GM12892 (cell line): ENCODE measurements at places on chromosomes 1 and 21.

DNA sequence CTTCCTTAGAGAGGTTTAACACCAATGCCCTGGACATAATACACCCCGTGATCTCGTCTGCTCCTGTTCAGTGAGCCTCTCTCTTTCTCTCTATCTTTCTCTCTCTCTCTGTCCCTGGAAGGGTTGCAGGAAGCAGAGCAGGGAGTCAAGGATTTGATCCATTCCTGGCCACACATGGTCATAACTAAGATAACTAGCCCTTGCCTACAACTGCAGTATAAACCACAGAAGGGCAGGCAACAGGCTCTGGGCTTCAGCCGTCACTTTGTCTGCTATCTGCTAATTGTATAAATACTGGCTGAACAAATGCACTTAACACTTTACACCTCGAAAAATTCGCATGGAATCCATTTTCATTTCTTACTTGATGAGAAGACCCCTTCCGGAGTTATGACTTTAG, 357.5 kb upstream of the RUNX1 start:
- DNase-seq: no peak

DNA sequence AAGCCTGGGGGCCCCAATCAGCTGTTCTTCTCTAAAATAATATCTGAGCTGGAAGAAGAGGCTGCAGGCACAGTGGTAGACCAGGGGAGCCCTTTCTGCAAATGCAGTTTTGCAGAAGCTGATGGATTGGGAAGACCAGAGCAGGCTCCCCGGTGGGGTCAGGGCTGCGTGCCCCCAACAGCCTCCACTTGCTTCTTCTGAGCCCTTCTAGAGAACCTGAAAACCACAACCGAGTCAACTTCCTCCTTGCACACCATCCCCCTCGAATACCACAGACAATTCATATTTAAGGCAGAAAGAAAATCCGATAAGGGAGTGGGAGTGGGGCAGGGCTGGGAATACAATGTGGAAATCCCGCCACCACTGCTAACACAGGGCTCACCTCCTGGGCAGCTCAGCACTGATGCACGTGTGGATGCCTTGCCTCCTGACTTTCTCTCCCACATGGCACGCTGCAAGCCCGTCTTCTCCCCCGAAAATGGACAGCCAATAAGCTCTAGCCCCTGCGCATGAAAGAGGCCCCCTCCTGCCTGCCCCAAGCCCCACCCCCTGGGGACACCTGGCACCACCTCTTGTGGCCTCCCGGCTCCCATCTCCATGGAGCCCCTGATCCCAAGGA, 25.4 kb upstream of the ALDH4A1 start:
- peak; percentile 71 for DNase-seq

DNA sequence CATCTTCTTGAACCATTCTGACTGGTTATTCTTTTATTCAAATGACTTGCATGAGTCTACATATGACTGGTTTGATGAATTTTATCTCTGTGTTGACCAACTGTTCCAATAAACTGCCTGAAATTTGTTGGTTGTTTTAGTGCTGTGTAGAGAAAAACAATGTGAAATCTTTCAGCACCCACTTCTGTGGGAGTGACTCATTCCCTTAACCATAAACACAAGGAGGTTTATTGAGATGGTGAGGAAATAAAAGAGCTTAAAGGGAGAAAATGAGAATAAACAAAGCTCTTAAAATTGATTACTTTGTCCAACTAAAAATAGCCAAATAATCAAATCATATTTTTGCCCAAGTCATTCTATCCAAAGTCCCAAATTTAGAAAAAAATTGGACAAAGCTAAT, 341.1 kb downstream of the TGFB2 start:
- no peak for DNase-seq

DNA sequence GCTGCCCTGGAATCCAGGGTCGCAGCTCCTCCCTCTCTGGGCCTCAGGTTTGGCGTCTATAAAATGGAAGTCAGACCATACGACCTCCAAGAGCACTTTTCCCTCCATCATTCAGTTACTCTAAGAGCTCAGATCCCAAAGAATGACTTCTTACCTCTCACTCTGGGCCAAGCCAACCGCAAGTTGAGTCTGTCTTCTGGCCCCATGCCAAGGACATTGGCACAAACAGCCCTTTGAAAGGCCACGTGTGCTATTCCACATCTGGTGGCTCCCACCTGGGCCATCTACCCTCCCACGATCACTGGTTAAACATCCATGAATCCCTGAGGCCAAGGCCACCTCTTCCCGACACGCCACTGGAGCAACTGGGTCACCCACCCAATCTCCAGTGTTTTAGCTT, 12.4 kb downstream of the SLC2A7 start:
- no peak for DNase-seq

DNA sequence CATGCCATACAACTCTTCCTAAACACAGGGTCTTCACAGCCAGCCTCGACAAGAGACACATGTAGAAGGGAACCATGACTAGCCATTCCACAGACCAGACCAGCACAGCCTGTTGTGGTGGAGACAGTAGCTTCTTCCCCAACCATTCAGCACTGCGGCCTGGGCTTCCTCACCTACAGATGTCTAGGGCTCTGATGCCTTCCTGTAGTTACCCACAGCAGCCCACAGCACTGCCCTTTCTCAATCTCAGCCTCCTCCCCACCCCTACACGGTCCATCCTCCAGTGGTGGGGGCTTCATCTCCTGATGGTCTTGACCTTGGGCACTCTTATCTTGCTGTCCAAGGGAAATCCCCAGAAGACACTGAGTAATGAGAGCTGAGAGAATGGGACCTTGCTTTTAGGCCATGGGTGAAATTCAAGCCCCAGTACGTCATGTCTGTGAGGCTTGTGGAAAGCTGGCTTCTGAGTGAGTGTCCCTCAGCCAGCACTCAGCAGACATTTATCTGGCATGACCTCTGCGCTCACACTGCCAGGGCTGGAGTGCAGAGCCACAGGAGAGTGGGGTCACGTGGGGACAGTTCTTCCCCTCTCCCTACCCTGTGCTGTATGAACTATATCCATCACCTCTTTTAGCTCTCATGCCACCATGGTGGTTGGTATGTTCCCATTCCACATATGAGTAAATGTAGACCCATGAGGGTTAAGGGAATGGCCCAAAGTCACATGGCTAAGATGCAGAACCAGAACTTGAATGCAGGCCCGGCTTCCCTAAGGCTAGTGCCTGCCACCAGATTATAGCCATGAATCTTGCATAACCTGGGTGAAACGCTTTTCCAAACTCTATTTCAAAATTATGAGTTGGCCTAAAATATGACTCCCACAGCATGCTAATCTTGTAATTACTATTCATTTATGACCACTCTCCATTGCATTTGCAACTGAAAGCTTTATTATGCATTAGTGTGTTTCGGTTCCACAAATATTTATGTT, 104.7 kb downstream of the HIVEP3 start:
- no peak for DNase-seq

DNA sequence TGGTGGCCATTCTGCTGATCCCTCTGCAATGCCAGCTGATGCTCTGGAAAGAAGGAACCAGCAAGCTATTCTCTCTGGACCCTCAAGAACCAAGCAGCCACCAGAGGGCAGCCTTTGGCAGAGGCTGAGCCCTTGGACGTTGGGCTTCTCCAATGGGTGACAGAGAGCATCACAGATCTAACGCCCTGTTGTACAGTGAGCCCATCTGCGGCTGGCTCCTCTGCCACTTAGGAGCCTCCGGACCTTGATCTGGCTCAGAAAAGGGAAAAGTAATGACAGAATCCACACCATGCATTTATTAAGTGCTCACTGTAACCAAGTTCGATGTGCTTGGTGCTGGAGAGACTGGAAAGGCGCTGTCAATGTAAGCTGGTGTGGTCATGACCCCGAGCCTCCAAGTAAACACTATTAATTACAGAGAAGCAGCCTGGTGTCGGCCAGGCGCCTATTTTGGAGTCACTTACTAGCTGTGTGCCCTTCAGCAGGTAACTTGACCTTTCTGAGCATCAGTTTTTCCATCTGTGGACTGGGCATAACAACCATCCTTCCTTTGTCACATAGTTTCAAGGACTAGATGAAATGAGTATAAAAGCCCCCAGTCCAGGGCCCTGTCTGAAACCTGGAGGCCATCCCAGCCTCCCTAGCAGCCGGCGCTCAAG, 34.9 kb downstream of the ECE1 start:
- DNase-seq: peak; percentile 71

- no peak for DNase-seq
Observed at GRCh38 chr1:206136241-206136640, 19.1 kb upstream of the AVPR1B start.

DNA sequence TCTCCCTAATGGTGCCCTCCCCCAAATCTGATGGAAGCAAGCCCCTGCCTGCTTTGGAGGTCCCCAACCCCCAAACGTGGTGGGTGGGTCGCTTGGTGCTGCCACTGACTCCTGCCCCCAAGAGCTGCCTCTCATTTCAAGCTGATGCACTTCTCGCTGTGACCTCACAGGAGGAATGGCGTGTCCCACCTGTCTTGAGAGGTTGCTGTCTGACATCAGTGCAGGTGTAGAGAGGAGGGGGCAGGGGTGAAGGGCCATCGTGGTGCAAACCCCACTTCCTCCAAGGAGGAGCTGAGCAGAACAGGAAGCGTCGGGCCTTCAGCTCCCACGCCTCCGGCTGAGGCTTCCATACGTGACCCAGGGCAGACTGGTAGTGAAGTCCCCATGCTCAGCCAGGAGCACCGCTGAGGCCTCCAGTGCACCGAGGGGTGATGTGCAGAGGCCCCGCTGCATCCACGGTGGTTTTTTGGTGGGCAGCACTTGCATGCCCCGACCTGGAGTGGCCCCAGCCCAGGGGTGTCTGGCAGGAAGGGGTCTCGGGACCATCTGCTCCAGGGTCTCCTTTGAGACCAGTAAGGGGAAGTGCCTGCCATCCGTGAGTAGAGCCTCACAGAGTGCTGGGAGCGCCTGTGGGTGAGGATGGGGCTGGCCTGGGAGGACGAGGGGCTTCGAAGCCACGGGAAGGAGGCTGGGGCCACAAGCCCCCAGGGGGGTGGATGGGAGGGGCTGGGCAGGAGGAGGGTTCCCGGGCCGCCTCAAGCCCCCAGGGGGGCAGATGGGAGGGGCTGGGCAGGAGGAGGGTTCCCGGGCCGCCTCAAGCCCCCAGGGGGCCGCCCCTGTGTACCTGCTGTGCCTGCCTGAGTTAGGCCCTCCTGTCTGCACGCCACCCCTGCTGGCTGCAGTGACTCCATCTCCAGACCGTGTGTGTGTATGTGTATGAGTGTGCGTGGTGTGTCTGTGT, 39.8 kb downstream of the WDR4 start:
- no peak for DNase-seq

GRCh38 chr1:153541641-153542590, 1.2 kb upstream of the S100A5 start:
- DNase-seq: no peak

- no peak for DNase-seq
Observed at GRCh38 chr1:219928791-219929118, 398 bp upstream of the SLC30A10 start.

GRCh38 chr1:9865724-9866123, 42.0 kb upstream of the CLSTN1 start:
- DNase-seq: no peak

DNA sequence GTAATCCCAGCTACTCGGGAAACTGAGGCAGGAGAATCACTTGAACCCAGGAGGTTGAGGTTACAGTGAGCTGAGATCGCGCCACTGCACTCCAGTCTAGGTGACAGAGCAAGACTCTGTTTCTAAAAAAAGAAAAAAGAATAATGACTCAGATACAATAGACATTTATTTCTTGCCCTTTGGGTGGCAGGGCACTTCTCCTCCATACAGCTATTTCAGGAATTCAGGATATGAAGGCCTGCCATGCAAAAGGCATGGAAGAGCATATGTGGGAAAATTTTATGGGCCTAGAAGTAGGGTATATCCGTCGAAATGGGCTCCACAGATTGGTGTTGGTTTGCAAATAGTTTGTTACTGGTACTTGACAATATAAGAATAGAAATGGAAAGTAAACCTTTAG, 20.2 kb upstream of the POGZ start:
- DNase-seq: no peak

- DNase-seq: no peak
Observed at GRCh38 chr21:45367402-45368351, 37.3 kb upstream of the COL18A1 start.

DNA sequence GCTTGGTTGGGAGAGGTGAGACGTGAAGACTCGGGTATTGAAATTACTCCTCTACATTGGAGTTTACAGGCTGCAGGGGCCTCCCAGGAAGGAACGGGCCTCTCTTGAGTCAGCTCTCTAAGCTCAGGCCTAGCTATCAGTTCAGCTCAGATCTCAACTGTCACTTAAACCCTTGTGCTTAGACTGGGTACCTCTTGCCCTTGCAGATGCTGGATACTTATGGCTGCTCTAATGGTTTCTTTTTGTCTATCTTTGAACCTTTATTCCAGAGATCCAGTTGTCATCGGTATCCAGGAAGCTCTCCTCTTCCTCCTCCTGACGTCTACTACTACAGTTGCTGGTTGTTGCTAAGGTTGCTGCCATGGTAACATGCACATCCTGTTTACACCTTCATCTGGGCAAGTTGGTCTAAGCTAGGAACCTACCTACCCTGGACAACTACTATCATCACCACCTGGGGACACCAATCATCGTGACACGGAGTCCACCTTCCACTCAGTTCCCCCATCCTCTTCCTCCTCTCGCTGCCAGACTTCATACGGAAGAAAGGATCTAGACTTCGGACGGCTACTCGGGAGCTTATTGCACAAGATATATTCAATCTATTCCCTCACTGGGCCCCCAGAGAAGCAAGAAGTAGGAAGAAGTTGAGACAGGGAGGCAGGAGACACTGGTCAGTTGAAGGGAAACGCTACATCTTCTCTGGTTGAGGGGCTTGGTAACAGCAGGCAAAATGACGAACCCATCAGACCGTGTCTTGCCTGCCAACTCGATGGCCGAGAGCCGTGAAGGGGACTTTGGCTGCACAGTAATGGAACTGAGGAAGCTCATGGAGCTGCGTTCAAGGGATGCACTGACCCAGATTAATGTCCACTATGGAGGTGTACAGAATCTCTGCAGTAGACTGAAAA, 56.1 kb downstream of the ATP2B4 start:
- no peak for DNase-seq

- no peak for DNase-seq
Observed at GRCh38 chr1:35475856-35476674, 81.1 kb downstream of the KIAA0319L start.

- no peak for DNase-seq
Observed at GRCh38 chr1:245110406-245110805, 44.4 kb upstream of the KIF26B start.

DNA sequence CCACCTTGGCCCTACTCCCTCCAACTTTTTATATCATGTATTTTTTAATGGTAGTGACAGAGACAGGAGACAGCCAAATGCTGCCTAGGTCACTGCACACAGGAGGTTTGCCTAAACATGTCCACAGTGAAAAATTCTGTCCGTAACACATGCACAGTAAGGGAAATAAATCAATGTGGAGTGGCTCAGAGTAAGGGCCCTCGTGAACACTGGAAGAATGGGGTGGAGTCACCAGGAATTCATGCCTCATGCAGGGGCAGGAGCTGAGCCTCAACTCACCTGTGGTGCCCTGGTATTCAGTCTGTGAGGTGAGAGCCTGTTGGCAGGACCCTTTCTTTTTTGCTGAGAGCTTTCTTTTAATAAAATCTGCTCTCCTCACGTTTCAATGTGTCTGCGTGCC, 289.1 kb downstream of the TGFB2 start:
- no peak for DNase-seq

GRCh38 chr1:219959540-219960203, 31.3 kb upstream of the SLC30A10 start:
- DNase-seq: no peak
